Activated naive CD4-positive, alpha-beta T cell treated with anti-CD3 and anti-CD28 coated beads for 36 hours (primary cell): ENCODE measurements at places on chromosomes 2 and 18.

- H3K27me3 ChIP-seq = no peaks in the 10 kb centered on the region
- peak overlapping the region; percentile 85 for H3K4me3 ChIP-seq
- H3K4me1 ChIP-seq = peaks cover 50% of the 10 kb centered on the region
- peak overlapping the region; percentile 81 for H3K27ac ChIP-seq
These were observed 996 bp downstream of the TGFBRAP1 start for GRCh38 chr2:105328281-105329196.

DNA sequence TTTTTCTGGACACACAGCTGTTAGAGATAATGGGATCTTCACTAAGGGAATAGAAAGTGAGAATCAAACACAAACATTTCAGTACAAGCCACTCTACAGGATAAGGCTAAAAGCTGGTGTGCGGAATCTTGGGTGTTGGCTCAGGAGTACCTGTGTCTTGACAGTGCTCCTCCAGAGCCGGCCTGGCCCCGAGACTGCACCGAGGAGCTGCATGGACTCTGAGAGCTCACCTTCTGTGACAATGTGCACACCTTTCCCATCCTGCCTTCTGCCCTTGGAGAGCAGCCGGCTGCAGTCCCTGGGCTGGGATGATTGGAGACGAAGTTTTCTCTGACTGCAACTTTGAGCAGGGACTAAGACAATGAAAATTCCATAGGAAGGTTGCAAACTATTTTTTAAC, 89.1 kb downstream of the TMEM182 start:
- H3K4me1 ChIP-seq = no peaks in the 10 kb centered on the region
- no peak for DNase-seq
- no peak overlapping the region for H3K27ac ChIP-seq
- peaks cover 6% of the 10 kb centered on the region for H3K36me3 ChIP-seq
- peaks cover 10% of the 10 kb centered on the region for H3K27me3 ChIP-seq
- H3K4me3 ChIP-seq = no peak overlapping the region

- H3K4me3 ChIP-seq = no peak overlapping the region
- H3K27ac ChIP-seq = no peak overlapping the region
- no peaks in the 10 kb centered on the region for H3K4me1 ChIP-seq
- DNase-seq = no peak
- no peaks in the 10 kb centered on the region for H3K36me3 ChIP-seq
- H3K27me3 ChIP-seq = peaks cover 3% of the 10 kb centered on the region
These were observed 37.5 kb downstream of the ST8SIA5 start for GRCh38 chr18:46719388-46719787.

GRCh38 chr2:83787189-83787588, 671.9 kb downstream of the SUCLG1 start:
- H3K36me3 ChIP-seq = no peaks in the 10 kb centered on the region
- DNase-seq = no peak
- H3K4me1 ChIP-seq = no peaks in the 10 kb centered on the region
- H3K27me3 ChIP-seq = no peaks in the 10 kb centered on the region
- no peak overlapping the region for H3K27ac ChIP-seq
- no peak overlapping the region for H3K4me3 ChIP-seq

DNA sequence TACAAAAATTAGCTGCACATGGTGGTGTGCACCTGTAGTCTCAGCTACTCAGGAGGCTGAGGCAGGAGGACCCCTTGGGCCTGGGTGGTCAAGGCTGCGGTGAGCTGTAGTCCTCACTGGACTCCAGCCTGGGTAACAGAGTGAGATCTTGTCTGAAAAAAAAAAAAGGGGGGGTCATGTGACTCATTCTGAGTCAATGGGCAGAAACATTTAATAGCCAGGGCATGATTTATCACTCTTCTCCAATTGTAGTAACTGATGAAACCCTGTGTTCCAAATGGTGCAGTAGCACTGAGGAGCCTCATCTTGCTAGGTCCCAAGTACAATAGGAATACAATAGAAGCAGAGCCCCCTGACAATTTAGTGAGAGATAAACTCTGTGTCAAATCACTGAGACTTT, 78.9 kb upstream of the CCDC68 start:
- H3K4me1 ChIP-seq = no peaks in the 10 kb centered on the region
- no peak for DNase-seq
- H3K36me3 ChIP-seq = no peaks in the 10 kb centered on the region

GRCh38 chr18:22601481-22601880, 183.8 kb upstream of the CTAGE1 start:
- DNase-seq = no peak
- H3K36me3 ChIP-seq = no peaks in the 10 kb centered on the region
- H3K4me3 ChIP-seq = no peak overlapping the region
- no peak overlapping the region for H3K27ac ChIP-seq
- H3K4me1 ChIP-seq = no peaks in the 10 kb centered on the region

DNA sequence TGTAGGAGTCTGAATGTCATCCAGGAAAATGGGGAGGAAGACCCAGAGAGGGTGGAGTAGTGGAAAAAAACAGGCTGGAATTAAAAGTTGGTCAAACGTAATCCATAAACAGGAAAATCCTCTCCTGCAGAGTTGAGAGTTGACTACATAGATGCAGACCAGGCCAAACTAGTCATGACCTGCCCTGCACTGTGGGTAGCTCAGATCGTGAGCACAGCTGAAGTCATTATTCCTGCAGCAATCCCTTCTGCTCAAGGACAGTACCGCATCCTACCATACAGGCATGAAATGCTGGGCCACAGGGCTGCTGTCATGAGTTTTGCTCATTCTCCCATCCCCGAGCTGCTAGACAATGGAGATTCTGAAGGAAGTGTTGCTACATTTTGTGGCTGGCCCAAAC, 352.2 kb downstream of the EN1 start:
- DNase-seq = no peak
- no peak overlapping the region for H3K4me3 ChIP-seq
- H3K4me1 ChIP-seq = no peaks in the 10 kb centered on the region

DNA sequence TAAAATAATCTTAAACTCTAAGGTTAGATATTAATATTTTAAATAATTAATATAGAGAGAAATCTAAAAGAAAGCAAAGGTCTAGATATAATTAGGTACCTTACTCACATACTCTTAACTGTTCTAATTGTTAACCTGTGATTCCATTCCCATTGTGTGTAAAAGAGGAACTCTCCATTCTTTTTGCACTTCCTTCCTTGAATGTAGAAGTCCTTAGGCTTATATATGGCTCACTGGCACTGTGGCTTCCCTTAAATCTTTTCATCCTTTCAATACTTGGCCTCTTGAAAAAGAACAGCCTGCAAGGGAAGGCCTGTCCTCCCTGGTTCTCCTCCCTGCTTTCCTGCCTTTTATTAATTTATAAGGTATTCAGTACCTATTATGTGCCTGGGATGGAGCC, 182.8 kb upstream of the FOSL2 start:
- no peak overlapping the region for H3K27ac ChIP-seq
- no peak for DNase-seq
- no peaks in the 10 kb centered on the region for H3K4me1 ChIP-seq
- H3K4me3 ChIP-seq = no peak overlapping the region
- H3K27me3 ChIP-seq = no peaks in the 10 kb centered on the region

- DNase-seq = no peak
- peaks cover 2% of the 10 kb centered on the region for H3K27me3 ChIP-seq
- H3K4me3 ChIP-seq = no peak overlapping the region
These were observed 60.7 kb downstream of the ITGB6 start for GRCh38 chr2:160139350-160139749.

- H3K27ac ChIP-seq = no peak overlapping the region
- no peaks in the 10 kb centered on the region for H3K27me3 ChIP-seq
- no peak overlapping the region for H3K4me3 ChIP-seq
- H3K36me3 ChIP-seq = peaks cover 9% of the 10 kb centered on the region
- H3K4me1 ChIP-seq = peaks cover 13% of the 10 kb centered on the region
- no peak for DNase-seq
These were observed 173.4 kb downstream of the EIPR1 start for GRCh38 chr2:3204031-3204821.

DNA sequence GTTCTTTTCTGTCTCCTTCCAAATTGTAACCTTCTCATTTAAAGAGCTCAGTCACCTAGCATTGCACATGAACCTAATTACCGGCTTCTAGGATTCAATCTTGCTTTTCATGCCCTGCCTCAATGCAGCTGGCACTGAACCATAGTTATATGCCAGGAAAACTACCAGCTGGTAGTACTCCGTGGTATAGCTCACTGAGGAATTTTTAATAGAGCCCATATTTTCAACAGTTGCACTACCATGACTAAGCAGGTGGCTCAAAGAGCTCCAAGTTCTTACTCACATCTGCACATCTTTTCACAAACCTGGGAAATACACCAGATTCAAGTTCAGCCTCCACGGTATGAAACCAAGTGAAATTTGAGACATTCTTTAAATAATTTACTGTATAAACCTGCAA, 363.5 kb downstream of the GRB14 start:
- no peaks in the 10 kb centered on the region for H3K4me1 ChIP-seq
- no peaks in the 10 kb centered on the region for H3K36me3 ChIP-seq
- no peak overlapping the region for H3K27ac ChIP-seq
- H3K4me3 ChIP-seq = no peak overlapping the region

- no peak overlapping the region for H3K27ac ChIP-seq
- no peaks in the 10 kb centered on the region for H3K36me3 ChIP-seq
- peaks cover 19% of the 10 kb centered on the region for H3K27me3 ChIP-seq
- H3K4me3 ChIP-seq = no peak overlapping the region
- H3K4me1 ChIP-seq = no peaks in the 10 kb centered on the region
- DNase-seq = no peak
These were observed 143.5 kb upstream of the RBBP8 start for GRCh38 chr18:22789600-22789999.

DNA sequence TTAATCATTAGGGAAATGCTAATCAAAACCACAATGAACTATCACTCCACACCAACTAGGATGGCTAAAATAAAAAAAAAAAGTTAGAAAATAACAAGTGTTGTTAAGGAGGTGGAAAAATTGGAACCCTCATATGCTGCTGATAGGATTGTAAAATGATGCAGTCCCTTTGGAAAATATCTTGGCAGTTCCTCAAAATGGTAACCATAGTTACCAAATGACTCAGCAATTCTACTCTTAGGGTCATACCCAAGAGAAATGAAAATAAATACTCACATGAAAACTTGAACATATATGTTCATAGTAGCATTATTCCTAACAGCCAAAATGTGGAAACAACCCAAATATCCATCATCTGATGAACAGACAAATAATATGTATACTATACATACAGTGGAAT, 15.7 kb upstream of the ACVR2A start:
- H3K27me3 ChIP-seq = no peaks in the 10 kb centered on the region
- H3K4me1 ChIP-seq = no peaks in the 10 kb centered on the region
- no peak overlapping the region for H3K27ac ChIP-seq
- no peak for DNase-seq
- H3K36me3 ChIP-seq = no peaks in the 10 kb centered on the region

- DNase-seq = peak; percentile 75
- H3K27ac ChIP-seq = no peak overlapping the region
- H3K4me3 ChIP-seq = no peak overlapping the region
- no peaks in the 10 kb centered on the region for H3K36me3 ChIP-seq
- no peaks in the 10 kb centered on the region for H3K4me1 ChIP-seq
- H3K27me3 ChIP-seq = peaks cover 29% of the 10 kb centered on the region
These were observed 127.6 kb upstream of the TWIST2 start for GRCh38 chr2:238720232-238720672.

- peak; percentile 24 for DNase-seq
- no peaks in the 10 kb centered on the region for H3K27me3 ChIP-seq
- H3K27ac ChIP-seq = no peak overlapping the region
- H3K4me3 ChIP-seq = no peak overlapping the region
- peaks cover 22% of the 10 kb centered on the region for H3K4me1 ChIP-seq
These were observed 136.6 kb upstream of the ACAA2 start for GRCh38 chr18:49949951-49950395.

GRCh38 chr2:148132412-148132811, 111.5 kb downstream of the MBD5 start:
- H3K27ac ChIP-seq = no peak overlapping the region
- no peaks in the 10 kb centered on the region for H3K36me3 ChIP-seq
- peaks cover 2% of the 10 kb centered on the region for H3K4me1 ChIP-seq
- no peak overlapping the region for H3K4me3 ChIP-seq

DNA sequence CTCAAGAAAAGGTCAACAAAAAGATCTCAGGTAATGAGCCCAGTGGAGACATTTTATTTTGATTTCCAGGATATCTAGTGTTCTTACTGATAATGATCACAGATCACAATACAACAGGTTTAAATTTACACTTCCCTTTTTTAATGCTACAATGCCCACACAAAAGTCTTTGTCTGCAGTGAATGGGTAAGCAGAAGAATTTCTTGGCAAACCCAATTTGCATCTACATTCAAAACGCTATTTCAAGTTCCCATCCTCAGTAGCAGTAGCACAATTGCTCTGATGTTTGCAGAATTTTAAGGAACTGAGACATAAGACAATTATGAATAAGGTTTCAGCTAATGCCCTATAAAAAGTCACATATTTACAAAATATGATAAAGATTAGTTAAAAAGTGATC, 929.4 kb upstream of the PIK3C3 start:
- no peaks in the 10 kb centered on the region for H3K27me3 ChIP-seq
- H3K36me3 ChIP-seq = no peaks in the 10 kb centered on the region

GRCh38 chr2:201930831-201931230, 102.8 kb upstream of the FZD7 start:
- no peak overlapping the region for H3K4me3 ChIP-seq
- DNase-seq = no peak
- H3K27ac ChIP-seq = no peak overlapping the region
- H3K36me3 ChIP-seq = no peaks in the 10 kb centered on the region
- peaks cover 3% of the 10 kb centered on the region for H3K27me3 ChIP-seq
- H3K4me1 ChIP-seq = no peaks in the 10 kb centered on the region

DNA sequence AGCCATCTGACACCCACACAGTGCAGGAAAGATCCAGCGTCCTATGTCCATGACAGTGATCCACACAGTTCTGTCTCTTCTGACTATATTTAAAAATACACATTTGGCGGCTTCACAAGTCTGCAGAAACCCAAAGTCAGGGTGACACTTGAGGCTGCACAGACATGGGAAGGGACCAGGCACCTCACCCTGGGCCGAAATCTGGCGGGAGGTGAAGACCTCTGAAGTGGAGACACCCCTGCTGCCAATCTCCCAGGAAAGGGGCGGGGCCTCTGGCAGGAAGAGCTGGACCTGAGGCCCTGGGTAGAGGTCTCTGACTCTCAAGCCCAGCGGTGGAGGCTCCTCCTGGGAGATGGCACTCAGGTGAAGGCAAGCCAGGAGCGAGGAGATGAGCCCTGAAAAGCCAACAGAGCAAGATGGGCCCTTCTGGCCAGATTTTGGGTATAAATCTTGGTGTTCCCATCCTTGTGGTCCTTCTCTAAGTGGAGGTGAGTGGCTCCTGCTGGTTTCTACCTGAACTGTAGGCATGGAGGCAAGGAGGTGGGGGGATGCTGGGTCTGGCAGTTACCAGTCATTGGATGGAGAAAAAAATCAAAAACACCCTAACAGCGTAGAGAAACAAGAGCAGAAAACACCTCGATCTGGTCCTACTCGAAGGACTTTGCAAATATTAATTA, 248.4 kb downstream of the HDAC4 start:
- no peak overlapping the region for H3K4me3 ChIP-seq
- no peaks in the 10 kb centered on the region for H3K27me3 ChIP-seq
- peaks cover 10% of the 10 kb centered on the region for H3K4me1 ChIP-seq
- DNase-seq = peak; percentile 2
